ENCODE measurements at places on chromosomes 16 and 17.
A peak's percentile ranks its signal among the peaks of the same experiment; 100 is the strongest.

DNA sequence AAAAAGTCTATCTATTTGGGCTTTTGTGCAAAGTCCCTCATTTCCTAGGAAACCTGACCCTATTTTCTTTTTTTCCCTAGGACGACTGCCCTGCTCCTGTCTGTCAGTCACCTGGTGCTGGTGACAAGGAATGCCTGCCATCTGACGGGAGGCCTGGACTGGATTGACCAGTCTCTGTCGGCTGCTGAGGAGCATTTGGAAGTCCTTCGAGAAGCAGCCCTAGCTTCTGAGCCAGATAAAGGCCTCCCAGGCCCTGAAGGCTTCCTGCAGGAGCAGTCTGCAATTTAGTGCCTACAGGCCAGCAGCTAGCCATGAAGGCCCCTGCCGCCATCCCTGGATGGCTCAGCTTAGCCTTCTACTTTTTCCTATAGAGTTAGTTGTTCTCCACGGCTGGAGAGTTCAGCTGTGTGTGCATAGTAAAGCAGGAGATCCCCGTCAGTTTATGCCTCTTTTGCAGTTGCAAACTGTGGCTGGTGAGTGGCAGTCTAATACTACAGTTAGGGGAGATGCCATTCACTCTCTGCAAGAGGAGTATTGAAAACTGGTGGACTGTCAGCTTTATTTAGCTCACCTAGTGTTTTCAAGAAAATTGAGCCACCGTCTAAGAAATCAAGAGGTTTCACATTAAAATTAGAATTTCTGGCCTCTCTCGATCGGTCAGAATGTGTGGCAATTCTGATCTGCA, 12.9 kb downstream of the TMEM98 start:
- no peak for DNase-seq

- DNase-seq: no peak
Observed at GRCh38 chr16:12350945-12351344, 374.4 kb downstream of the SNX29 start.

DNA sequence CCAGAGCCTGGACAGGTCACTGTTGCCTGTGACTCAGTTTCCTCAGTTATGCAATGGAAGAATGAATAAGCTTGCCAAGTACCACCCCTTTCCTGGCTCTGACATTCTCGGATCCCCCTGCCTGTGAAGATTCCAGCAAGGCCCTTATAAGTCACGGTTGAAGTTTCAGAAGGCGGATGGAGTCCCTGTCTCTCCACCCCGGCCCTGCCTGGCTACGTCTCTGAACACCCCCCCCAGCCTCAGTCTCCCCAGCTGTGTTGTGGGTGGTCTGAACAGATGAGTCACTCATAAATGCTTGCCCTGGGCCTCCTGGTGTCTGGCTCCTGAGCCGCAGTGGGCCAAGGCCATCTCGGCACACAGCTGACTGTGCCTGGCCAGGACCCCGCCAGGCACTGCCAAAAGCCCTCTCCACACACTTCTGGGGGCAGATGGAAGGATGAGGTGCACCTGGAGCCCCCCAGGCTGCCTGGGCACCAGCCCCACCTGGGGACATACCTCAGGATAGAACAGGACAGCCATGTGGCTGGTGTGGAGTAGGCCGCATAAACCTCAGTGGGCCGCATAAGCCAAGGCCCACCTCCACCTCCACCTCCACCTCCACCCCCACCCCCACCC, 15.4 kb downstream of the VASN start:
- no peak for DNase-seq

DNA sequence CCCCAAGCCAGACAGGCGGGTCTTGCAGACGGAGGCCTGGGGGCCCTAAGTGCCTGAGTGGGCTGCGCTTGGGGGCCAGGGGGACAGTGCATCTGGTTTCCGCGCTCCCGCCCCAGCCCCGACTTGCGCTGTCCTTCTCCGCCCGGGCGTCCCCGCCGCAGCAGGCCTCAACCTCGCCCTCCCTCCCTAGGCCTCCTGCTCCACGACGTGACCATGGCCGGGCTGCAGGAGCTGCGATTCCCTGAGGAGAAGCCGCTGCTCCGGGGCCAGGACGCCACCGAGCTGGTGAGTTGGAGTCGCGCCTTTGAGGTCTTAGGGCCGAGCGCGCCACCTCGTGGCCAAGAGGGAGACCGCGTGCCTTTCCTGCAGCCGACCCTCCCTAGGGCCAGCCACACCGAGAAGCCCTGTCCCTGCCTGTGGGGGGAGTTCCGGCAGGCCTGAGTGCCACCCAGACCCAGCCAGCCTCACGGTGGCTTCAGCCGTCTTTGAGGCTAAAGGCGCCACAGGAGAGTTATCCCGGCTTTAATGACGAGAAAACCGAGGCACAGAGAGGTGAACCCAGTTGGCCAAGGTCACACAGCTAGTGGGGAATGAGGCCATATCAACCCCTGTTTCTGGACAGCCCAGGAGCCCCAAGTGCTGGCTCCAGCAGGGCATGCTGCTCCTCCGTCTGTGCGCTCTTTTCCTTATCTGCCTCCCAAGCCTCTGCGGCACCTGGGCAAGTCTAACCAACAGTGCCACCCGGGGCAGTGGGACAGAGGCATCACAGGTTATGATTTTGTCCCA, 12.2 kb upstream of the NDRG4 start:
- peak; percentile 82 for DNase-seq

GRCh38 chr17:76740329-76741118, 2.6 kb downstream of the MFSD11 start:
- DNase-seq: peak; percentile 76

GRCh38 chr16:53504665-53505064, 1.7 kb upstream of the AKTIP start:
- DNase-seq: peak; percentile 22

GRCh38 chr16:73385696-73386095, 337.8 kb upstream of the ZFHX3 start:
- no peak for DNase-seq

- no peak for DNase-seq
Observed at GRCh38 chr17:19531780-19532501, 1.7 kb upstream of the SLC47A1 start.

GRCh38 chr17:49708515-49709183, 885 bp upstream of the SLC35B1 start:
- DNase-seq: peak; percentile 25

DNA sequence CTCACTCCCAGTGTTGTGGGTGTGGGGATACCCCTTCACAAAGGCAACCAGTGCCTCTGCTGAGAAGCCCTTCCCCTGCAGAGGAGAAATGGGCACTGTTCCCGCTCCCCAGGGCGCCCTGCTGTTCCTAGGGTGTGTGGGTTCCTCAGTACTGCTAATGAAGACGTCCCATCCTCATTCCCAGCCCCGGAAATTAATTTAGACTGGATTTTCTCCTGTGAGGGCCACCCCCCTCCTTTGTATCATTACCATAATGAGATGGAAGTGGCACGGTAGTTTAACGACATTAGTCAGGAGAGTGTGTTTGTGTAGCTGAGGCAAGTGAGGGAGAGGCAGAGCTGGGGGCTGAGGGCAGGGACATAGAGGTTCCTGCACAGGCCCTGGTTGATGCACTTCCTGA, 53.2 kb downstream of the PIPOX start:
- no peak for DNase-seq

DNA sequence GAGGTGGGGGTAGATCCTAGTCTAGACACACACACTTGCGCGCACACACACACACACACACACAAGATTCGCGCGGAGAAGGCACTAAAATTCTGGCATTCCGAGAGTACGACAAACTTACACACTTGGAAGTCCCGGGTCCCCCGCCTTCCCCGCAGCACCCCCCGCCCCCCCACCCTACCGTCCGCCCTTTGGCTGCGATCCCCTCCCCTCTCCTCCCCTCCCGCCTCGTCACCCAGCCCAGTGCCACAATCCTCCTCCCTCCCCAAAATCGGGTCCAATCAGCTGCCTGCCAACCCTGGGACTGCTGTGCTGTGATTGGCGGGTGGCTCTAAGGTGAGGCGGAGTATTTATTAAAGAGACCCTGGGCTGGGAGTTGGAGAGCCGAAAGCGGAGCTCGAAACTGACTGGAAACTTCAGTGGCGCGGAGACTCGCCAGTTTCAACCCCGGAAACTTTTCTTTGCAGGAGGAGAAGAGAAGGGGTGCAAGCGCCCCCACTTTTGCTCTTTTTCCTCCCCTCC, at the start of gene SOX9:
TSS of gene SOX9 (plus strand) at position 379 of the 522 bp plus-strand sequence. CDS start 372 bp downstream, outside the sequence.
- DNase-seq: peak; percentile 93

- peak; percentile 38 for DNase-seq
Observed at GRCh38 chr16:2715519-2715918, 4.5 kb downstream of the PRSS27 start.

DNA sequence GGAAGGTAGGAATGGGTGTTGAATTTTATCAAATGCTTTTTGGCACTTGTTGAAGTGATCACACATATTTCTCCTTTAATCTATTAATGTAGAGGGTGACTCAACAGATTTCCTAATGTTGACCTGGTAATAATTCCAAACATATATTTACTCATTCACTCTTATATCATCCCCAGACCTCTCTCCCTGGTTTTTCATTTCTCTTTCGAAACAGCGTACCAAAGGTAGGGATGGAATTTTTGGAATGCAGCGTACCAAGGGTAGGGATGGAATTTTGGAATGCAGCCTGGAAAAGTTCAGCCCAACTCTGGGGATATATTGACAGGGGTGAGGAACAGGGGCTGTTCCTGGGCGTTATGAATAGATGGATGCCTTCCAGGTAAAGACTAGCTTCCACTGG, 7.3 kb downstream of the KIF18B start:
- DNase-seq: no peak

- no peak for DNase-seq
Observed at GRCh38 chr17:82235775-82236141, 6.9 kb downstream of the SLC16A3 start.

- DNase-seq: no peak
Observed at GRCh38 chr17:78991017-78991738, 11.5 kb upstream of the LGALS3BP start.

DNA sequence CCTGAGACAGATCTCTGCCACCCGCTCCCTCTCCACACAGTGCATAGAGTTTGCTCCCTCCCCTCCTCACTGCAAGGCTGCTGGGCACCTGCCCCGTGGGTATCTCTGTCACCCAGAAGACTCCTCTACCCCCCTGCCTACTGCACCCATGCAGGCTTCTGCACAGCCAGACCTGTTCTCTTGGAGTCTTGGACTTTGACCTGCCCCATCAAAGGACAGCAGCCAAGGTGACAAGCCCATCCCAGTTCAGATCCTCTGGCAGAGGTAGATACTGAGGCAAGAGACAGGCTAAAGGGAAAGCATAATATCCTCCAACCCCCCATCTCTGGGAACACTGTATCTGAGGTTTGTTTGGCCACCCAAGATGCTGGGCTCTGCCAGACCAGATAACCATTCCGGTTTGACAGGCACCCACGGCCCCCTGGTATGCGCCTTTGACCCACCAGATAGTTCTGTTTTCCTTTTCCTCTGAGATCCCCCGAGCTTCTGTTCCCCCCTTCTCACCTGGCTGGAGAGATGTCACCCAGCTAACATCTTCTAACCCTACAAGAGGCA, 239.6 kb downstream of the SOX9 start:
- no peak for DNase-seq

- DNase-seq: no peak
Observed at GRCh38 chr16:75371171-75371570, 62.1 kb downstream of the CFDP1 start.

DNA sequence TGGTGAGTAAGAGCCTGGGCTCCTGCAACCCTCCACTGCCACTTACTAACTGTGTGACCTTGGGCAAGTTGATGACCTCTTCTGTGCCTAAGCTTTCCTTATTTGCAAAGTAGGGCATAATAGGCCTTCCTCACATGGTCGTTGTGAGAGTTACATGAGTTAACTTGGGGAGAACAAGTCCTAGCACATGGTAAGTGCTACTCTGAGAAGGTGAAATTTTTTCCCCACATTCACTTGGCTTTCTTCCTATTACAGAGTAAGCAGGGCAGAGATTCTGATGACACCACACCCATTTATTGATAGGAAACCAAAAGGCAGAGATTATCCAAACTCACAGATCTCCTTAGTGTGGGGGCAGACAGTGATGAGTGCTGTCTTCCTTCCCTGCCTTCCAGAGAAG, 1.6 kb downstream of the KCNH4 start:
- DNase-seq: no peak

- no peak for DNase-seq
Observed at GRCh38 chr16:22372882-22373661, 1.3 kb downstream of the CDR2 start.

Measured in umbilical cord (tissue), 2 donors.